ENCODE measurements at places on chromosomes 4 and X.

GRCh38 chr4:170305627-170306026 lies 215.9 kb upstream of the AADAT start:
- no peak for DNase-seq

DNA sequence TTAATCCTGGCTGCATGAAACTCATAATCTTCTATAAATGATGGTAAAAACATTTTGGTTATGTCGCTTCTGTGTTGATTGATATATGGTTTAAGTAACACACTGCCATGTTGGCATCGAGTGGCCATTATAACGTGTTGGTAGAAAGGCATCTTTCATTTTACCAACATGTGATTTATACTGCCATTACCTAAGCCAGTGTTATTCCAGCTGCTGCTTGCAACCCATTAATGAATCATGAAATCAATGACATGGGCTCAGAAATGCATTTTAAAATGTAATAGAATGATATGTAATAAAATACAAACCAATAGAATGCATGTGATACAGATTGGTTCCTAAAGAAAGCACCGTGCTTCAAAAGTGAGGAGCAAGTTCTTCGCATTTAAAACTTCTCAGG lies 102.0 kb downstream of the VEGFC start:
- no peak for DNase-seq

DNA sequence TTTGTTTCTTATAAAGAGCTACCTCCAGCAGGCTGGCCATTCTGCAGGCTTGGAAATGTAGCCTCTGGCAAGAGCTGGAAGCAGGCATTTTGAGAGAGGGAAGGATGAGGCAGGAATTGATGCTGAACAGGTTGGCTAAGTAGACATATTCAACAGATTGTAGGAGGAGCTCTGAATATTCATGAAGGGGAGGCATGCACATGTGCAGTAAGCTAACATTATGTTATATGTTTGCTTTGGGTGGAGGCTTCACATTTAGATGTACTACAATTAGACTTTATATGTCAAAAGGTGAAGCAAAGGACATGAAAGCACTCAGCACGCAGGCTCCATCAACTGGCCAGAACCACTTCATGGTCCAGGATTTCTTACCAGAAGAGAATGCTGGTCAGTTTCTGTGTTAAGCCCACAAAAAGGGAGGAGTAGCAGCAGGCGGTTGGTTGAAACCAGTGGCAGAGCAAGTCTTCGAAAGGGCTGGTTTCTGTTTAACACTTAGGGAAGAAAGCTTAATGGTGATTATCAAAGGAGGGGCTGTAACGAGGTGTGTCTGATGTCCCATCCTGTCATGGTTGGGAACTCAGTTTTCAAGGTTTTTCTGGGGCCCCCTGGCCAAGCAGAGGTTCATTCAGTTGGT lies 54.8 kb downstream of the FGFBP1 start:
- no peak for DNase-seq

GRCh38 chr4:152357206-152357605 lies 178.7 kb downstream of the FBXW7 start:
- DNase-seq: no peak

DNA sequence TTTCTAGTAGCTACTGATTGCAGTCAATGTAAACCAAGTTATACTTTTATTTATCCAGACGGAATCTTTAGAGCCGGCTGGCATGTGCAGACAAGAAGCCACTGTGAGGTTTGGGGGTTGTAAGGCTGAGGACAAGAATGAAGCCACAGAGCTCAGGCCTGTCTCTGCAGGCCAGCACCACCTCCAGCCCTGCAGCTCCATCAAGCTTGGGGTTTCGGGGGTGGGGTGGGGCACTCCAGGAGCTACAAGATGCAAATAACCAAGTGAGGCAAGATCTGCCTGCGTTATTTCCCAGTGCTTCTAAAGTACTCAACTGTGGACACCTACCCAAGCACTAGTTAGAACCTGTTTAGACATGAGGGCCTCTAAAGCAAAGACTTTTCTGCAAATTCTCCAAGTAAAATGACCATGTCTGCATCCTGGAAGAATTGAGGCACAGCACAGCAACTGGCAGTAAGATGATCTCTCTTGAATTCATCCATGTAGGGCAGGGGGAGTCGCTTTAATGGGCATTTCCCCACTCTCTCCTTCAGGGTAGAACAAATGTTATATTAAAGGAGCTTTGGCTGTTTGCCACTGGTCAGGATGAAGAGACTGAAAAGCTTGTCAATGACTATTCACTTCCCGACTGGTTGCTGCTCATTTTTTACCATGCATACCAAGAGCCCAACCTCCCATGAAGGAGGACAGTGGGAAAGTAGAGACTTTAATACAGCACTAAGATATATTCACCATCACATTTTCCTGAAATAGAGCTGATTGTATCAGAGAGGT lies 222.5 kb downstream of the MGST2 start:
- DNase-seq: no peak

Data from CD4-positive, alpha-beta memory T cell (primary cell).